ENCODE measurements at places on chromosomes 6 and 20.
A peak's percentile ranks its signal among the peaks of the same experiment; 100 is the strongest.

GRCh38 chr20:49595811-49596561 lies 28.0 kb upstream of the PTGIS start:
- DNase-seq: peak; percentile 27

- no peak for DNase-seq
Observed at GRCh38 chr6:157253699-157254098, 69.6 kb downstream of the TMEM242 start.

GRCh38 chr6:6981681-6982322 lies 126.0 kb upstream of the RREB1 start:
- DNase-seq: no peak

DNA sequence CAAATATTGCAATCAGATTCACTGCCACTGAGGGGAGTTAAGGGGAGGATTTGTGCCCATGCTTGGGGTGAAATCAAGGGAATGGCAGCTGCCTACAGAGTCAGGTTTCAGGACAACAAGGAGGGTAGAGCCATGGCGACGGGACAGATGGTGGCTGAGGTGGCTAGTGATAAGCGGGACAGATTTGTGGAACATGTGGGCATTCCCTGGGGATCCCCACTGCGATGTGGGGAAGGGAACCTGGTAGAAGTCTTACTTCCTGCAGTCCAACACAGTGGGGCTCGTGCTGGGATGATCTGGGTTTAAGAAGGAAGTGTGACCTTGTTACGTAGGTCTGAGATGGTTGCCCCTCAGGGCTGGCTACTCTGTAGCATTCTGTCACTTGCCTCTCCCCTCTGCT lies 292.0 kb upstream of the JARID2 start:
- no peak for DNase-seq

DNA sequence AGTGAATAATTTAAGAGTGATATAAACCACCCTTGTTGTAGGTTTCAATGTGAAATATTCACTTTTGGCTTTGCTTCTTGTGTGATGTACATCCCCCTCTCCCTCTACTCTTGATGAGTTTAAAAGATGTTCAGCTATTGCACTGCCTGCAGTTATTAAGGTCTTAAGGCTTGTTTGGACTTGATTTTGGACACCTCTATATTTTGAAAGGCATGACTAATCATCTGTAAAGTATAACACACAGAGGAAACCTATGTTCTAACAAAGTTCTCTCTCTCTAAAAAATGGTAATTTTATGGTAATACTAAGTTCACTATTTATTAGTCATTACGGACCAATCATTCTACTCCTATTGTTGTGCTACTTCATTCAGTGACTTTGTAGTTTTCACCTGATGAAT lies 1719.9 kb downstream of the GRIK2 start:
- no peak for DNase-seq

DNA sequence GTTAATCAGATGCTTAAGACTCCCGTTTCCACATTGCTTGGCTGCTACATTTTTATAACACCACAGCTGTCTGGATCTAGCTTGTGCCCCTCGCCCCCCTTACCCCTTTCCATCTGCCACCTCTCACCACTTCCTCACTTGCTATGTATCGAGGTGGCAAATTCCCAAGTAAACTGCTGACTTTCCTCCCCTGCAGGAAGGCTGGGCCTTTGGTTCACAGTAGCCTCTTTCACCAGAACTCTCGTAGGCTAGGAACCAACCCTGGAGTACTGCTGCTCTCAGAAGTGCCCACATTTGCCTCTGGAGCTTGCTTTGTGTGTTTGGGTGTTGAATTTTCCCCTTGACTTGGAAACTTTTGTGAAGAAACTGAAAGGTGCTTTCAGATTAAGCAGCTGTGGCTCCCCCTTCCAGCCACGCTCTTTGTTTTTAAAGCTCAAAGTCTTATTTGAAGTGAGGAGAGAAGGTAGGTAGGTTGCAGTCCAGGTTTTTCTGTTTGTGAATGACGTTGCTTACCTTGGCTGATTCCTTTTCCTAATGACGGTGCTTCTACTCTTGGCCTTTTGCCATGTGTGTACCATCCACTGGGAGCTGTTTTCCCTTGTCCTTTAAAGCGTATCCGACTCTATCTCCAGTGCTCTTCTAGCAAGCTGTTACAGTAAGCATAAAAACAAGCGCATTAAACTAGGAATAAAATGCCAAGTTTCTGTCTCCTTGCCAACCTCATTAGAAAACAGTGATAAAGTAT lies 90.4 kb downstream of the CARMIL1 start:
- no peak for DNase-seq

DNA sequence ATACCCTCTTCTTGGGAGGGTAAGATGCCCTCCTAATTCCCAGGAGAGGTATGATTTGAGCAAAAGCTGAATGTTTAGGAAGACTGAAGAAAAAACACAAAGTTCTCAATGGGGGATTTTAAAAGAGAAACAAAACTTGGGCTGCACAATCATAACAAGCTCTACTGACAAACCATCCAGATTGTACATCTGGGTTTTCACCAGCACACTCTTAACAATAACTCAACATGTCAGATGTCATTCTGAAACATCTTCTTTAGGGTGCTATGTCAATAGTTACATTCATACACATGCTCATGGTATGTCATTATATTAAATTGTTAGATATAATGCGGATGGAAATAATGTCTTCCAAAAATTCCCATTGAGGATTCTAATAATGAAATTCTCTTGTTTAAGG lies 95.1 kb downstream of the ASCC3 start:
- DNase-seq: no peak

- DNase-seq: no peak
Observed at GRCh38 chr6:121765060-121765459, 329.6 kb downstream of the GJA1 start.

DNA sequence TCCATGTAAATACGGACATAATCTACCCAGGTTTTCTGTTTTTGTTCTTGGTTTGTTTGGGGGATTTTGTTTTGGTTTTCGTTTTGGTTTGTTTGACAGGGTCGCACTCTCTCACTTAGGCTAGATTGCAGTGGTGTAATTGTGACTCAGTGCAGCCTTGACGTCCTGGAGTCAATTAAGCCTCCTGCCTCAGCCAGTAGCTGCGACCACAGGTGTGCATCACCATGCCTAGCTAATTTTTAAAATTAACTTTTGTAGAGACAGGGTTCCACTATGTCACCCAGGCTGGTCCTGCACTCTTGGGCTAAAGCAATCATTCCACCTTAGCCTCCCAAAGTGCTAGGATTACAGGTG lies 37.8 kb upstream of the EYA4 start:
- DNase-seq: no peak

DNA sequence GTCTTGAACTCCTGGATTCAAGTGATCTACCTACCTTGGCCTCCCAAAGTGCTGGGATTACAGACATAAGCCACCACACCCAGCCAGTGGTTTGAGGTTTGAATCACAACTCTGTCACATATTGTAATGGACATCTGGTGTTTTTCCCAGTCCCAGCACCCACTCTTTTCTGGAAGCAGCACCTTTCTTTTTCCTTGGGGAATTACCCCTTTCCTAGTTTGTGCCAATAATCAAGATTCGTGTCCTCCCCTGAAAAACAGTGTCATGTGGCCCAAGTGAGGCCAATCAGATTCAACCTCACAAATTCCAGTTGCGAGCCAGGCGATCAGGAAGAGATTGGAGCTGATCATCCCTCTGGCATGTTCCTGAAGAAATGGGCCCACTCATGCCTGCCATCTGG lies 71.7 kb upstream of the SGK1 start:
- no peak for DNase-seq

DNA sequence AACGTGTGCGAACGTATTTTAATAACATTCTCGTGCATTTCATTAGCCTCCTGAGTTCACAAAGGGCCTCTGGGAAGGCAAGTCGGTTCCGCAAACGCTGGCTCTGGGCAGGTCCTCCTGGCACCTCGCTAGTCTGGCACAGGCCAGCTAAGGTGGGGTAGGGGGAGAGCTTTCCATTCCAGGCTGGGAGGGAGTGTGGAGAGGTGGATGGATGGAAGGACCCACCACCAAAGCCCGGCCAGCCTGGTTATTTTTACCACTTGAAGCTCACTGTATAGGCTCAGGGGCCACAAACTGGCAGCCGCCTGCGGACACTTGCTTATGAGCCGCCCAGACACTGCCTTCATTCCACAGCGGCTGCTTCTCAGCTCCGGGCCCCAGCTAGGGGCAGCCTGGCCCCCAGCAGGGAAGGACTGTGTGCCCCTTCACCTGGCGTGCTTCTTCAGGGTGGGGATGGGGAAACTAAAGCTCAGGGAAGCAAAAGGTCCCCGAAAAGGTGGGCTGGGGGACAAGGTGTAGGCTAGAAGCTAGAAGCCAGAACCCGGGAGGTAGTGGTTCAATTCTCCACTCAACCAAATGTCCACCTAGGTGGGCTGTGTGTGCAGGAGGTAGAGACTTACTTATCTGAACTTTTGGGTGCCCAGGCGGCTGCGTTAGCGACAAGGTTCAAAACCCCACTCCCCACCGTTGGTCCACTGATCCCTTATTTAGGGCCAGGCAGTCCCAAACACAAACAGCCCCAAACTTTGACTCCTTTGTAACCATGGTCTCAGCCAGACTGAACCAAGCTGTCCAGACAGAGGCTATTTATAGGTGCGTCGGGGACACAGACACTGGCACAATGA lies 1.7 kb downstream of the PMEPA1 start:
- DNase-seq: no peak

DNA sequence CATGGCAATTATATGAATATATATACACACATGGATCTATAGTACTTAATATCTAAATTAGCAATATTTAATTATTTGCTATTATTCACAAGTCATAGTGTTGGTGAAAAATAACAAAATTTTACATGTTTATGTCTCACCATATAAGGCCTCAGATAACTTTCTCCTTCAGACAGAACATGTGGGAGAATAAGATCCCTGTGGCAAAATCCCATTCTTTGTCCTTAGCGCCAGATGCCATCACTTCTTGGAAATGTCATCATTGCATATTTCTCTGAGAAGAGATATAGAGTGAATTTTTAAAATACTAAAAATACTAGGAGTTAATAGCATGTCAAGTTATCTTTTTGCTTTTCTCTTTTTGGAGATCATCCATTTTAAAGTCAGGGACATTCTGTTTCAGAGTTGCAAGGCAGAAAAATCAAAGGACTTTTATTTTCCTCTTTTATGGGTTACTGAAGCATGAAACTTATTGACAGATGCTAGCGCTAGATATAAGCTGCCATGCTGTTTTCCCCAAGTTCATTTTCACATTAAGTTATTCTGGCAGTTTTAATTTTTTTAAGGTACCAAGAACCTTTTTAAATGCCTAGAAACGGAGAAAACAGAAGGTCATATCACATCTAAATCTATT lies 30.4 kb upstream of the STXBP5 start:
- no peak for DNase-seq

GRCh38 chr6:140204154-140204553 lies 829.7 kb upstream of the CITED2 start:
- no peak for DNase-seq

DNA sequence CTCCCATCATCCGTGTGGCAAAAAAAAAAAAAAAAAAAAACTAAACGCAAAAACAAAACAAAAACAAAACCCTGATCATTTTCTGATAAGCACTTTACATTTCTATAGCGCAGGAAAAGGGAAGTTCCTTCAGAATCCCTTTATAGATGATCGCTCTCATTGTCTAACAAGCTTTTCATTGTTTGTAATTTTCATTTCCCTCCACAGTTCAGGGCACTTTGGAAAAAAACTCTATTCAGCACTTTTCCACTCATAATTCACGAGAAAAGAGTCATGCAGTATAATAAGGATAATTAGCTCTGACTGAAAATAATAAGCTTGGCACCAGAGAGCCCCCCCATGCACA lies 89.4 kb upstream of the ATXN1 start:
- DNase-seq: no peak

GRCh38 chr20:24840121-24840713 lies 108.9 kb upstream of the CST7 start:
- no peak for DNase-seq

DNA sequence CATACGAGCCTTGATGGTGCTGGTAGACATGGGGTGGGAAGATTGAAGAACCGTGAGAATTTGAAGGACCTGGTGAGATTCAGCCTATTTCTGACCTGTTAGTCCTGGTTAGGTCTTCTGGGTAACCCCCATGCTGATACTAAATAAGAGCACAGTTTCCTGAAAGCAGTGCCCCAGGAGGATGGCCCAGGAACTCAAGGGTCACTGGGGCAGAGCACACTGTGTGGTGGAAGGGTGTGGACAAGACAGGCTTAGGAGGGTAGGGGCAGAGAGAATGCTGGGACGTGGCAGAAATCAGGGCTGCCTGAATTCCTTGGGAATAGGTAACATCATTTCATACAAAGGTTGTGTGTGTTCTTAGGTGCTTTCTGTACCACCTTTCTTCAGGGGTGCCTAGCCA lies 31.9 kb upstream of the ENPP1 start:
- no peak for DNase-seq

GRCh38 chr6:106106276-106107042 lies 20.3 kb downstream of the PRDM1 start:
- DNase-seq: no peak

DNA sequence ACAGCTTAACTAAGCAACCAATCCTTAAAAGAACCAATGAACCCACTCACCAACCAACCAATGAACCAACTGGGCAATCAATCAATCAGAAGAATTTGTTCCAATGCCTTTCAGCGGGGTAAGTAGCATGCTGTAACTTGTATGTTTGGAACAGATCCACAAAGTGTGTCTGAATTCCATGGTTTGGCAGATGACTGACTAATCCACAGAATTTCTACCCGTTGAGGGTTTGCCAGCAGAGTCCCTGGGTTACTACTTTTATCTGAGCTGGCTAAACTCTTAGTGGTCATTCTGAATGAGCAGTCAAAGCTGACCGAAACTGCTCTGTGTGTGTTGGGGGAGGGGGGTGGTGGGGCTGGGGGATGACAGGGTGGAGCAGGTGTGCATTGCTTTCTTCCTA lies 125.0 kb upstream of the JAG1 start:
- DNase-seq: no peak

- DNase-seq: no peak
Observed at GRCh38 chr6:144190080-144190479, 39.8 kb downstream of the STX11 start.

GRCh38 chr6:968791-969190 lies 275.9 kb upstream of the EXOC2 start:
- no peak for DNase-seq

DNA sequence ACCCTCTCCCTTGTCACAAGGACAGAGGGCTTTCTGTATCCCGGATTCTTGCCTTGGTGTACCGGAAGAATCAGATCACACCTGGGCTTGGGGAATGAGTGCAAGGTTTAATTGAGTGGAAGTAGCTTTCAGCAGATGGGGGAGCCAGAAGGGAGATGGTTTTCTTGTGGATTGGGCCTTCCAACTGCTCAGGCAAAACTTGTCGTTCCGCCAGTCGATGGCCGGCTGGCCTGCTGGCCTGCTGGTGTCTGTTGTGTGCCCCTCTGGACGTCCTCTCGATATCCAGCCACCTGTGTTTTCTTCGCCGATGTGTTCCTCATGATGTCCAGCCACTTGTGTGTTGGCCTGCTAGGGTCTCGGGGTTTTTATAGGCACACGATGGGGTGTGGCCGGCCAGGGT lies 168.1 kb downstream of the CDKAL1 start:
- DNase-seq: no peak

DNA sequence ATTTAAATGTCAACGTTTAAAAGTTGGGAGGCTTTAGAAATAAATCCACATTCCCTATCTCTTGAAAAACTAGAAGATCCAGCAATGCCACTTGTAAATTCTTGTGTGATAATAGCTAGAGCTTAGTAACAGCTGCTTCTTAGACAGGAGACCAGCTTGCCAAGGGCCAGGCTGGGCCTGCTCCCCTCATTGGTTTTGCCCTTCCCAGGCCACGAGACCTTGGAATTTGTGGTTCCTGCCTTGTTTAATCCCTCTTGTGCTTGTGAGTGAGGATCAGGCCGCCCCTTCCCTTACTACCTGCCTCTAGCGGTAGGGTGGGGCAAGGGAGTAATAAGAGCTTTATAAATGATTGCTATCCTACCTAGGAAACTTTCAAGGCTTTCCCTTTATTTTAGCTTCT lies 363.5 kb downstream of the SYNE1 start:
- DNase-seq: no peak

- no peak for DNase-seq
Observed at GRCh38 chr20:37931153-37931922, 28.4 kb downstream of the VSTM2L start.

Measured in activated CD8-positive, alpha-beta memory T cell treated with anti-CD3 and anti-CD28 coated beads for 4 hours (primary cell).